ENCODE measurements at places on chromosomes 3 and 15.

DNA sequence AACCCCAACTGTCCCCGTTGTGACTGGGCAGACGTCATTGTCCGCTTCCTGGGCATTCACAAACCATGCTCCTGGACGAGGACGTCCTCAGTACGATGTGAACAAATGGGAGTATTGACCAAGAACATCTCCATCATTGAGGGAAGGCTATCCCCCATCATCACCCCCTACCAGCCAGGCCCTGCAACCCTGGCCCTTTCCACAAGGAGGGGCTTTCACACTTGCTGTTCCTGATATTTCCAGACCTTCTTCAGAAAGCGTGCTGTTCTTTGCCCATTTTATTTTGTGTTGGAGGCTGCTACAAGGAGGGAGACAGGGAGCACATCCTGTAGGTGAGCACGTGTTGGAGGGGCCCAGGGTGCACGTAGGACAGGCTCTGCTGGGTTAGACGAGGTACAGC lies 277.0 kb upstream of the LRRC3B start:
- no peak for DNase-seq

DNA sequence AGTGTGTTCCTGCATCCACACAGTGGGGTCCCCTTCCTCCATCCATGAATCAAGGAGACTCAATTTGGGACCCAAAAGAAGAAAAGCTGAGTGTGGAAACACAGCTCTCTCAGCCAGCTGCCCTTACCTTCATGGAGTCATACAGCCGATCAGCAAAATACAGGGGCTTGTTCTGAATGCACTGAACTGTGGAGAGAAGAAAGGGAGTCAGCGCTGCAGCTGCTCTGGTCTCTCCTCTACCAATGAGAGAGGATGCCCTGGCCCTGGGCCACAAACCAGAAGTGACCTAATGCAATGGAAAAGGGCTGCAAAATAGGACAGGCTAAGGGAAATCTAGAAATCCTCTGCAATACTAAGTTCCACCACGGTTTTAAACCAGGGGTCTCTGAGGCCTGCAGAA lies 46.7 kb downstream of the ANXA2 start:
- DNase-seq: no peak

DNA sequence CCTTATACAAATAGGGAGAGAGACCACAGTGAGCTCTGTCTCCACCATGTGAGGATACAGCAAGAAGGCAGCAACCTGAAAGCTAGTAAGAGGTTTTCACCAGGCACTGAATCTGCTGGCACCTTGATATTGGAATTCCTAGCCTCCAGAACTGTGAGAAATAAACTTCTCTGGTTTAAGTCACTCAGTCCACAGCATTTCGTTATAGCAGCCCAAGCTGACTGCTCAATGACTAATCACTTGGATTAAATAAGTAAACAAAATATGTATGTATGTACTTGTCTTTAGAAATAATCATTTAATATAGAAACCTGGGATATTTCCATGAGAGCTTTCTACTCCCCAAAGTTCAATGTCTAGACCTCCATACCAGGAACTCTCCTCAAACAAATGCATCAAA lies 162.0 kb downstream of the IMPG2 start:
- no peak for DNase-seq

DNA sequence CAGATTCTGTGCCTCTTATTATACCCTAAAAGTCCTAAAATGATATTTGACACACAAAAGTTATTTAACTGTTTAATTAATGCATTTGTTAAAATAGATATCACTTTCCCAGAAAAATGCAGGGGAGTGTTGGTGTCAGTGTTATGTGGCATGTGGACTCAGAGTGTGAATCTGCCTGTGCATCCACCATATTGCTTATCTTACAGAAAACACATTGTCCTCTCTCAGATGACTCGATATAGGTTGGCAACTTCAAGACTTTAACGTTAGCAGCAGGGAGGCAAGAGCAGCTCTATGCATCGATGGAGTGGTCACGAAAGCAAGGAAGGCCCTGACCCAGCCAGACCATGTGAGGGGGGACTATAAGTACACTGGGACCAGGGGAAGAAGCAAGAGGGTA lies 165.4 kb upstream of the DCBLD2 start:
- no peak for DNase-seq

DNA sequence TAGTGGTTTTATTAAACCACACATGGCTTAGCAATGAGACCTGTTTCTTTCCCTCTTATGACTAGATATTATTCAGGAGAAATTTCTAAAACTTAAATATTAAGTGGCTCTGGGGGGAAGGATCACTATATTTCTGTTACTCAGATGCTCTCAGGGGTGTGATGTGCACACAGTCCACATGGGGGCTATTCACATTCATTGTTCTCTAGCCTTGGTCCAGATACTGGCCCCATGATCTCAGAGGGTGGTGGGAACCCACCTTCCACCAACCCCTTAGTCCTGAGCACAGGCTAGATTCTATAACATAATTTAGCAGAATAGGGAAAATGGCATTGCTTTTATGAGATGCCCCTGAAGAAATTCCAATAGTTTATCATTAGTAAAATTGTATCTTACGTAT lies 149.0 kb upstream of the ST8SIA2 start:
- DNase-seq: no peak

DNA sequence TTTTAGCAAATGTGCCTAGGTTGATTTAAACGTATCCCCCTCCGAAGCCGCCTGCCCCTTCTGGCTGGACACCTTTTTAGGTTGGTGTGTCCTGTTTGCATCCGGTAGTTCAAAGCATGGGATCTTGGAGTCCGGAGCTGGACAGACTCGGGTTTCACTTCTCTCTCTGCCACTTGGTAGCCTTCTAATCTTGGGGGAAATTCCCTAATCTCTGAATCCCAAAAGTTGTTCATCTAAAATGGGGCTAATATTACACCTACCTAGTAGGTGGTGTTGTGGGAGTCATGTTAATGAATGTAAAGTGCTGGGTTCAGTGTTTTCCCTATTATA lies 760 bp downstream of the FANCI start:
- DNase-seq: no peak

- no peak for DNase-seq
Measured at GRCh38 chr15:39438260-39438659, 142.6 kb upstream of the THBS1 start.

GRCh38 chr3:33067484-33067883 lies 29.5 kb downstream of the GLB1 start:
- DNase-seq: no peak

GRCh38 chr3:61934505-61934871 lies 373.1 kb downstream of the PTPRG start:
- no peak for DNase-seq

DNA sequence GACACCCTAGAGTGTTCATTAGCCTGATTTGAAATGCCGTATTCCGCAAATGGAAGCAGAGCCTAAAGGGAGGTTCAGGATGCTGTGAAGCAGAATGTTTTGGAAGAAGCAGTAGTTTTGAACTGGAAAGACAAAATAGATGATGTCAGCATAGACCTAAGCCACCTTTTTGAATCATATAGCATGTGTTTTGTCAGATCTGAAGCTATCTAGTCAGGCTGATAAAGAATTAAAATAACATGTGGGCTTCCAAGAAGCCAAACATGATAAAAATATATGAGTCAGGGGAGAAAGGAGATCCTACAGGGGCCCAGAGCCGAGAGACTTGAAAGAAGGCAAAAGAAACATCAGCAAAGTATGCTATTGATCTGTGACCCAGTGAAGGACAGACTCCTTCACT lies 47.2 kb upstream of the RASA2 start:
- DNase-seq: no peak

DNA sequence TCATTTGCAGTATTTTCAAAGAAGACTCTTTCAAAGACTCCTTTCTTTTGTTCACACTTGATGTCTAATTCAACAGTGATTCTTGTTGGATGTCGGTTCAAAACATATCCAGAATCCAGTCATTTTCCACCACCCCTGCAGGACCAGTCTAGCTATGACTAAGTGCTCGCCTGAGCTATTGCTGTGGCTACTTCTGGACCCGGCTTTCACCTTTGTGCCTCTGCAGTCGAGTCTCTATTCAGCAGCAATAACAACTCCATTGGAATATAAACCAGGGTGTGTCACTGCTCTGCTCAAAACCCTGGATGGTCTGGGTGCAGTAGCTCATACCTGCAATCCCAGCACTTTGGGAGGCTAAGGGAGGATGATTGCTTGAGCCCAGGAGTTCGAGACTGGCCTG lies 55.0 kb downstream of the PRICKLE2 start:
- no peak for DNase-seq

DNA sequence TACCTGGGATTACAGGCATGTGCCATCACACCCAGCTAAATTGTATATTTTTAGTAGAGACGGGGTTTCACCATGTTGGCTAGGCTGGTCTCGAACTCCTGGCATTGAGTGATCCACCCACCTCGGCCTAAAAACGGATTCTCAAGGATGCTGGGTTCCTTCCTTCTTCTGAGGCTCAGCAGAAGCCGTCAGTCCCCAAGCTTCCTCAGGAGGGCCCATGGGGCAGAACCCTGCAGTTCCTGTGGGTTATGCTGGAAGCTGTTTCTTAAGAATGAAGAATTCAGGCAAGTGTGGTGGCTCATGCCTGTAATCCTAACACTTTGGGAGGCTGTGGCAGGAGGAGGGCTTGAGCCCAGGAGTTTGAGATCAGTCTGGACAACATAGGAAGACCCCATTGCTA lies 29.0 kb upstream of the ZNF710 start:
- no peak for DNase-seq

GRCh38 chr15:81966631-81967030 lies 79.2 kb downstream of the MEX3B start:
- DNase-seq: no peak

DNA sequence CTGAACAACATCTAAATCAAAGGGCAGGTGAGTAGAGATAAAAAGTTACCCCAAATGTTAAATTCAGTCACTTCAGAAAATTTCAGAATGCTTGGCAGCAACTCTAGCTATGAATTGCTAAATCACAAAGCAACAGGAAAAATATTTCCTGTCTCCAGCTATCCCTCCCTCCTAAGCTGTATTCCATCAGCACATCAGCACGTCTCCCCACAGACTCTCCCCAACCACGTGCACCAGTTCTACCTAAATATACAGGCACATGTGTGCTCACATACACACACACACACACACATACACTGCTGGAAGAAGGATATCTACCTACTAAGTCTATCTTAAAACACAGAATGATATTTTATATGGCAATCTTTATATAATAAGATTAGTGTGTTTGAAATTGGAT lies 177.1 kb upstream of the ARHGEF26 start:
- no peak for DNase-seq

- DNase-seq: no peak
Measured at GRCh38 chr3:188567478-188568195, 413.7 kb downstream of the LPP start.
